B cell (primary cell): ENCODE measurements at places on chromosomes 1 and 21. TPM values are rescaled to one million over a fixed set of nuclear protein-coding genes. Genes with fewer than 3 reads are reported as not detected.
A peak's percentile ranks its signal among the peaks of the same experiment; 100 is the strongest.

BTBD8 gene
- 0.45 and 0.46 TPM in 2 replicates for polyA plus RNA-seq

UBL4B gene
- polyA plus RNA-seq: not detected in 2 replicates

DNA sequence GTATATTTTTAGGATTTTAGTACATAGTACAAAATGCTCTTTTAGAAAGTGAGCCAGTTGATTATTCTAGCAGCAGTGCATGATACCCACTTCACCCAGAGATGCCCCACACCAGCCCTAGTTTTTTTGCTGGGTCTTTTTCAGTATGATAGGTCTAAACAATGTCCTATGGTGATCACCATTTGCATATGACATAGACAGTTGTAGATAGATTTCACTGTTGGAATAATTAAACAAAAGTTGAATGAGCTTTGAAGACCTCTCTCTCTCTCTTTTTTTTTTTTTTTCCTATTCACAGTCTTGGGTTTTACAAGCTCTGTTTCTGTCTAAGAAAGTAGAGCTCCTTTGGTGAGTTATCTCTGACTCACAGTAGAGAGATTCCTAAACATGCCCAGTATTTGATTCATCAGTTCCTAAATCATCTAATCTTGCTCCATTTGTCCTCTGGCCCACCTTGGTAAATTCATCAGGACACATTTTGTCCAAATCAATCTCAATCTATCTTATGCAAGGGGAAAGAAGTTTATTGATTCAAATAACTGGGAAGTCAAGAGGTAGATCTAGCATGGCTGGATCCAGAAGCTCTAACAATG lies 44.7 kb upstream of the VAV3 start:
- no peak for DNase-seq

- no peak for DNase-seq
Measured at GRCh38 chr1:82343381-82343780, 542.6 kb downstream of the ADGRL2 start.

DNA sequence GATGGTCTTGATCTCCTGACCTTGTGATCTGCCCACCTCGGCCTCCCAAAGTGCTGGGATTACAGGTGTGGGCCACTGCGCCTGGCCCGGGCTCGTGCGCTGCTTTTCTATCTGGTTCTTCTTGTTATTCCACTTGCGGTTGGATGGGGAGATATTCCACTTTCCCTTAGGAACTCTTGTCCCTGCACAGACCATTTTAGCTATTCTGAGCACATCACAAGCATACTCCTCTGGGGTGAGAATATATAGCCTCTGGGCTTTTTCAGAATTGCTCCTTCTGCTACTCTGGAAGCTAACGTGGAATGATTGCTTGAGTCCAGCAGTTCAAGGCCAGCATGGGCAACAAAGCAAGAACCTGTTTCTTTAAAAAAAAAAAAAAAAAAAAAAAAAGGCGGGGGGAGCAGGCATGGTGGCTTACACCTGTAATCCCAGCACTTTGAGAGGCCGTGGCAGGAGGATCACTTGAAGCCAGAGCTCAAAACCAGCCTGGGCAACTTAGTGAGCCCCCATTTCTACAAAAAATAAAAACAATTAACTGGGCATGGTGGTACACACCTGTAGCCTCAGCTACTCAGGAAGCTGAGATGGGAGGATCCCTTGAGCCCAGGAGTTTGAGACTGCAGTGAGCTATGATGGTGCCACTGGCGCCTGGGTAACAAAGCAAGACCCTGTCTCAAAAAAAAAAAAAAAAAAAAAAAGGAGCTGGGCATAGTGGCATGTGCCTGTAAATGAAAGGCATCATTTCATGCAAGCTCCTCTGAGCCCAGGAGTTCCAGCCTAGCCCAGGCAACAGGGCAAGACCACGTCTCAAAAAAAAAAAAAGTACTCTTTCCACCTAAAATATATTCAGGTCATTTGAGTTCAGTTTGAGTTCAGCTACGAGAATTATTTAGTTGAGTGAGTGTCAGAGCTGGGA lies 11.8 kb upstream of the PGD start:
- no peak for DNase-seq

- DNase-seq: no peak
Measured at GRCh38 chr1:203364806-203365205, 13.9 kb upstream of the FMOD start.

DNA sequence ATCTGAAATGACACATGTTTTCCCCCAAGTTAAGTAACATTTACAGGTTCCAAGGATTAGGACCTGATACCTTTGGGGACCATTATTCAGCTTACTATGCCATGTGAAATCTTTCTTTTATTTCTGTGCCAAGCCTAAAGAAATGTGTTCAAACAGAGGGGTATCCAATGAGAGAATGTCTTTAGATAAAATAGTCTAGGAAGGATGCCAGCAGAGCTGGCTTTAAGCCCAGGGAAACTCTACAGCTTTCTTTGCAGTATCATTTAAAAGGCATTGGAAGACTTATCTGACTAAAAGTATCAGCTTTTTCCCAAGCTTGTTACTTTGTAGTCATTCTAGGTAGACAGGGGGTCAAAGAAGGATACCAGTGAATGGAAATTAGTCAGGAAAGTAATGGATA lies 860.4 kb downstream of the PLA2G4A start:
- DNase-seq: no peak

DNA sequence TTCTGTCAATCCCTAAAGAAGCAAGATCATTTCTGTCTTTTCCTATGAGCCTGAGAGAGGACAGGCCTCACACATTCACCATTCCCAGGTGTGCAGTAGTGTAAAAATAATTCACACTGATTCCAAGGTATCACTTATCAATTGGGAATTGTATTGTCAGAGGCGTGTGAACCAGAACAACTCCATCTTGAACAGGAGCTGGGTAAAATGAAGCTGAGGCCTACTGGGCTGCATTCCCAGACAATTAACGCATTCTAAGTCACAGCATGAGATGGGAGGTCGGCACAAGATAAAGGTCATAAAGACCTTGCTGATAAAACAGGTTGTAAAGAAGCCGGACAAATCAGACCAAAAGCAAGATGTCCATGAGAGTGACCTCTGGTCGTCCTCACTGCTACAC lies 239.2 kb downstream of the SMYD3 start:
- DNase-seq: no peak

DNA sequence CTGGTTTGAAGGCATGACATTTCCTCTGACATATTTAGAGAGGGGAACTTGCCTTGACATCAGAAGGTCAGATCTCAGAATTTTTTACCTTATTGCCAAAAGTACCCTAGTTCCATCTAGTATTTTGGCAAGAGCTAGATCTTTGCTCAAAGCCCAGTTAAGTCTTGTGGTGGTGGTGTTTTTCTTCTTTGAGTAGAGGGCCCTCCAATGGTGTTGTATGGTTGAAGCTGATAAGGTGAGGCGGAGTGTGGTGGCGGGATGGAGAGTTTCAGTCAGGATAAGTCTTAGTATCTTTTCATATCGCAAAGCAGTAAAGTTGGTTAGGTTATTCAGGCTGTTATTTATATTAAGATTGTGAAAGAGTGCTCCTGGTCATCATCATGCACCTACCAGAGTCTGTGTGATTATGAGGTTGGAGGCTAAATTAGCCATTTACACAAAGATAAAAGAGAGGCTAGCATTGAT lies 20.1 kb upstream of the MACF1 start:
- no peak for DNase-seq

DNA sequence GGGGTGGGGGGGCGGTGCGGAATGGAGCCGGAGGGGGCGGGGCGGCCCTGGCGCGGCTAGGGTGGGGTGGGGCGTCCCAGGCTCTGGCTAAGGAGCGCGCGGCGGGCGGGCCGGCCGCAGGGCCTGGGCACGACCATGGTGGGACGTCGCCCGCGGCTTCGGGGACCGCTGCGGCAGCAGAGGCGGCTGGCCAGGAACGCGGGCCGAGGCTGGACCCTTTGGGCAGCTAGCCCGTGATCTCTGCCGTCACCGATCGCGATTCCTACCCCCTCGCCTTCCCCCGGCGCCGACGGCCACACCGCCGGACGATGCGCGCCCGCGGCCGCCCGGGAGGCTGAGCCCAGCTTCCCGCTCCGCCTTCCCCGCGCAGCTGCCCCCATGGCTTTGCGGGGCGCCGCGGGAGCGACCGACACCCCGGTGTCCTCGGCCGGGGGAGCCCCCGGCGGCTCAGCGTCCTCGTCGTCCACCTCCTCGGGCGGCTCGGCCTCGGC lies at the start of gene MAP3K21:
TSS of gene MAP3K21 (plus strand) at position 74 of the 491 bp plus-strand sequence. CDS start at position 379, 305 bp downstream.
- DNase-seq: no peak

GRCh38 chr1:21277180-21277579 lies 13.1 kb downstream of the ECE1 start:
- DNase-seq: no peak

DNA sequence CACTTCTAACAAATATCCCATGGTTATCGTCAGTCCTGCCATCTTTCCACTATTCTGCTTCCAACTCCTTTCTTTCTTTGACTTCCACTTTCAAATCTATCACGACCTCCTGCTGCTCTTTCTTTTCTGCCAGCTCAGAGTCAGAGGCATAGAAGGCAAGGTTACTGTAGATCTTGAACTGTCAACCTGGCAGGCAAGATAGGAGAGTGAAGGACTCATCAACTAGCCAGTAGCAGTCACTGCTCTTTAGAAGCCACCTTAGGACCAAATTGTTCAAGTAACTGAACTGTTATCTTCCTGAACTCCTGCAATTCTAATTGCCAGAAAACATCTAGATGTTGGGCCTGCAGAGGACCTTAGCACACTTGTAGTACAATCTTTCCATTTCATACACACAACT lies 13.1 kb upstream of the FCER1A start:
- DNase-seq: no peak

GRCh38 chr1:39452540-39452939 lies 38.9 kb upstream of the BMP8A start:
- no peak for DNase-seq

DNA sequence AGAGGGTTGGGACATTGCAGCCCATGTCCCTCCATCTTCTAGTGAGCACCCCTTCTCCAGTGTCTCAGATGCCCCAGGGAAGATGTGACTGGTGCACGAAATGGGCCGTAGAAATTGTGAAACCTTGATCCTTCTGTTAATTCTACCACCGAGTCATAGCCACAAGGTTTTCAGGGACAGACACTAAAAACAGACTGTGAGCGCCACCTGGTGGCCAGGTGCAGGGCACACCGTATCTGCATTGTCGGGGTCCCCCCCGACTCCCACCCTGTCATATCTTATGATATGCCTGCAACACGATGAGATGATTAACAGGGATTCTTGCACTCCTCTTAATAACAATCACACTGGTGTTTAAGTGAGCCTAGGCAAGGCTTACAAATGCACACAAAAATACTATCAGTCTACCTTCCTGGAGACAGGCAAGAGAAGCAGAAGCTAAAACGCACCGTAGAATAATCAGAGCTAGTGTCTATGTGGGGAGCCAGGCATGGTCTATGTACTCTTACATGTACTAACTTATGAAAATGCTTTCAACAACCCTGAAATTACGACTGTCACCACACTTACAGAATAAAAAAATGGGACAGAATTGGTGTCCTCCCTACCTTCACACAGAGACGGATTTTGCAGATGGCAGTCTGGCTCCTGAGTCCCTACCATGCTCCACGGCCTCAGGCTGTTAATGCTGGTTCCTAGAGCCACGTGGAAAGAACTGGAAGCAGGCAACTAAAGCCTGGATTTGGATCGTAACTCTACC lies 57.9 kb downstream of the FHAD1 start:
- DNase-seq: peak; percentile 65

- DNase-seq: no peak
Measured at GRCh38 chr21:34129039-34129891, 55.9 kb downstream of the MRPS6 start.

- DNase-seq: no peak
Measured at GRCh38 chr1:181080556-181080955, 7.9 kb upstream of the IER5 start.

- DNase-seq: no peak
Measured at GRCh38 chr1:58621391-58621790, 44.3 kb upstream of the TACSTD2 start.

DNA sequence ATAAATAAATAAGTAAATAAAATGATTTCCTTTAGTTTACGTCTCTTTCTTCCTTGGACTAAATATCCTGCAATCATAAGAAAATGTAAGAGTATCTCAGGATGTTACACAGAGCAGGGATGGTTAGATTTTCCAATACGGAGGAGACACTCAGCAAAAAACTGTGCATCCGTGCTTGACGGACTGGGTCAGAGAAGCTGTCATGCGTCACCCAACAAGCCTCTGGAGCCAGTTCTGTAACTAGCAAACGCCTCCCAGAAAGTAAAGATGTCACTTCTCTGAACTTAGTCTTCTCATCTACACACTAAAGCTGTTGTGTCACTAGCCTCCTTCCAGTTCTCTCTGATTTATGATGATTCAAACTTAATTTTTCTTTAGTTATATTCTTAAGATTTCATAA lies 3.4 kb downstream of the CFHR4 start:
- DNase-seq: no peak
